Brain (organoid and tissue), 16 donors: ENCODE measurements at places on chromosomes 4 and X. TPM values are rescaled to one million over a fixed set of nuclear protein-coding genes. Genes with fewer than 3 reads are reported as not detected.

AFM gene
- not detected for polyA plus RNA-seq

CORIN gene
- polyA plus RNA-seq = not detected

HERC5 gene
- 2.4 TPM for polyA plus RNA-seq

KCNIP4 gene
- polyA plus RNA-seq = 4.0 TPM

TBX22 gene
- not detected for polyA plus RNA-seq

RAB28 gene
- 19.2 TPM for polyA plus RNA-seq

PRDM5 gene
- 0.48 TPM for polyA plus RNA-seq

DSPP gene
- polyA plus RNA-seq = not detected
